CD4-positive, alpha-beta T cell (primary cell): ENCODE measurements at places on chromosomes 2 and 18.

DNA sequence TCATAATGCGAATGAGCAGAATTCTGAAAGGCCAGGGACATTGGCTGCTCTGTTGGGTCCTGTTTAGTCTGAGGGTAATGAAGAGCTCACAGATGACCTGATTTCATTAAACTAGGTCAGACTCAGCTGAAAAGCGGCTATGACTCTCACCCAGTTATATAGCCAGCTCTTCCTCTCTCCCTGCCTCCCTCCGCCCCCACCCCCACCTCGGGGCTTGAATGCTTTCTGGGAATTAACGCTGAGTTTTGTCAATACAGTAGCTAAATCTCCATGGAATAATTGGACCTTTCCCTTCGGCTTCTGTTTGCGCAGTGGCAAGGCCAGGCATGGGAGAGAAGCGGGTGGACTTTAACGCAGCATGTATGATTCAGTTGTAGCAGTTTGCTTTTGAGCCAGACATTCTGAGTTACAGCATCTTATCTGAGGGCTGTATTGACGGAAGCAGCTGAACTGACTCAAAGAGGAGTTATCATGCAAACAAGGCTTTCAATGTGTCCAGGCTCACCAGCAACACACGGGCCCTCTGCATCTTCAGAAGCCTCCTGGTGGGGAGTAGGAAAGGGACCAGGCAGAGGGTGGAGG lies 110.6 kb downstream of the MYCN start:
- no peak for DNase-seq

GRCh38 chr2:217705461-217705860 lies 297.3 kb downstream of the TNS1 start:
- no peak for DNase-seq

GRCh38 chr2:161161074-161161706 lies 962 bp downstream of the TANK start:
- no peak for DNase-seq

DNA sequence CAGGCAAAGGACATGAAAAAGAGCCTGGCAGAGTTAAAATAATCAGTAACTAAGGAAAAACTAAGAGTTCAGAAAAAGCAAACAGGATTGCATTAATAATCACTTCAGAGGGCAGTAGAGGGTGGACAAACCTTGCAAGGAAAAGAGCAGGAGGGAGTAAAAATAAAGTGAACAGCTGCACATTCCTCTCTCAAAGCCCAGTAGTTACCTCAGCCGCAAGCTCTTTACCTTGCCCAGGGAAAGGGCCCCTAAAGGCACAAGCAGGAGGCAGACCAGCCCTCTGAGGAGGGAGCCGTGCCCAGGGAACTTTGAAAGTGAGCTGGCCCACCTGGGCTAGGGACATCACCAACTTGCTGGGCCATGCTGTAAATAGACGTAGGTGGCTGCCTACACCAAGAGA lies 196.9 kb downstream of the C1D start:
- no peak for DNase-seq

- no peak for DNase-seq
Measured at GRCh38 chr2:61460163-61460562, 10.7 kb downstream of the USP34 start.

- DNase-seq, result no peak
Measured at GRCh38 chr2:69168144-69168813, 155.3 kb downstream of the ANTXR1 start.

DNA sequence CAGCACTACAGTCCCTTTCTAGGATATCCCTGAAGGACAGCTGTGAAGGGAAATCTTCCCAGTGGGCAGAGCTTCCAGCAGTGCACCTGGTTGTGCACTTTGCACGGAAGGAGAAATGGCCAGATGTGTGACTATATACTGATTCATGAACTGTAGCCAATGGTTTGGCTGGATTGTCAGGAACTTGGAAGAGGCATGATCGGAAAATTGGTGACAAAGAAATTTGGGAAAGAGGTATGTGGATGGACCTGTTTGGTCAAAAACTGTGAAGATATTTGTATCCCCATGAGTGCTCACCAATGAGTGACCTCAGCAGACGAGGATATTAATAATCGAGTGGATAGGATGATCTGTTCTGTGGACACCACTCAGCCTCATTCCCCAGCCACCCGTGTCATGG lies 582.2 kb downstream of the CPS1 start:
- DNase-seq, result no peak

- DNase-seq, result no peak
Measured at GRCh38 chr2:60515721-60516226, 37.7 kb downstream of the BCL11A start.

- DNase-seq, result no peak
Measured at GRCh38 chr2:27681841-27682240, 18.2 kb downstream of the SLC4A1AP start.

DNA sequence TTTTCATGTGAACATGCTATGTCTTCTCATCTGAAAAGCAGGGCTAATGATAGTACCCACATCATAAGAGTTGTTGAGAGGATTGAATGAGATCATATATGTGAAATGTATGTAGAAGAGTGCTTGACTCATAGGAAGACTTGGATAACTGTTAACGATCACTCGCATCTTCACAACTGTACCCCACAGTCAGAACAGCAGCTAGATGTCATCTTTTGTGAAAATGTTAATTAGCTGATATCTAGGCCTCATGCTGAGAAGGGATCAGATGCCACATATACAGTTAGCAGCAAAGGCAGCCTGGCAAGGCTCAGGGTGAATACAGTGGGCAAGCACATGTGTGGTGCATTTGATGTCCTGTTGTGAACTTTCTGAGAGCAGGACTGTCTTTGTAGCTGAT lies 24.2 kb downstream of the MAP3K20 start:
- DNase-seq, result no peak

DNA sequence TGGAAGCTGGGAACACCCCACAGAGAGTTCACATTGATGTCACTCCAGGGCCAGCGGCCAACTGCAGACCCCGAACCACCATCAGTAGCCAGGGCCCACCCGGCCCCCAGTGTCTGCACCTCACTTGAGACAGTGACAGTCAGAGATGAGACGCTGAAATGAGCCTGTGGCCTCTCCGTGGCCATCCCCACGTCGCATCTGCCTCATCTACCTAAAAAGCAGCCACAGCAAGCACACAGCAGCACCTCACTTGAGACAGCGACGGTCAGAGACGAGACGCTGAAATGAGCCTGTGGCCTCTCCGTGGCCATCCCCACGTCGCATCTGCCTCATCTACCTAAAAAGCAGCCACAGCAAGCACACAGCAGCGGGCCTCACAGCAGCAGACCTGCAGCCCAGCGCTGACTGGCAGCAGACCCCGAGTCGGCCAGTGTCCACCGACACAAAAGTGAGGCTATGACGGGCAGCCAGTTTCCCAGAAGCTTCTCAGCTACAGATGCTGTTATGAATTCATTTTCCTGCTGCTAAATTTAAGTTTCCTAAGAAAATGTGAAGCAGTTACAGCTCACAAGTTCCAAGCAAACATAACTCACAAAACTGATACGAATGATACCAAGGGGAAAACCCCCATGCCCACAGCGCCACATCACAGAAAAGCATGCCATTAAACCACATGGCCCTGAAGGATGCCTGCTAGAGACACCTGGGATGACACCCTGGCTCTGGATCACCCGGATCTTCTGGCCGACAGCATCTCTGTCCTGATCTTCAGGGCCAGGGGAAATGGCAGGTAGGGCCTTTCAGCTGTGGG lies 27.7 kb downstream of the SNORC start:
- DNase-seq, result no peak

- DNase-seq, result no peak
Measured at GRCh38 chr2:69858261-69858660, 28.8 kb downstream of the GMCL1 start.

DNA sequence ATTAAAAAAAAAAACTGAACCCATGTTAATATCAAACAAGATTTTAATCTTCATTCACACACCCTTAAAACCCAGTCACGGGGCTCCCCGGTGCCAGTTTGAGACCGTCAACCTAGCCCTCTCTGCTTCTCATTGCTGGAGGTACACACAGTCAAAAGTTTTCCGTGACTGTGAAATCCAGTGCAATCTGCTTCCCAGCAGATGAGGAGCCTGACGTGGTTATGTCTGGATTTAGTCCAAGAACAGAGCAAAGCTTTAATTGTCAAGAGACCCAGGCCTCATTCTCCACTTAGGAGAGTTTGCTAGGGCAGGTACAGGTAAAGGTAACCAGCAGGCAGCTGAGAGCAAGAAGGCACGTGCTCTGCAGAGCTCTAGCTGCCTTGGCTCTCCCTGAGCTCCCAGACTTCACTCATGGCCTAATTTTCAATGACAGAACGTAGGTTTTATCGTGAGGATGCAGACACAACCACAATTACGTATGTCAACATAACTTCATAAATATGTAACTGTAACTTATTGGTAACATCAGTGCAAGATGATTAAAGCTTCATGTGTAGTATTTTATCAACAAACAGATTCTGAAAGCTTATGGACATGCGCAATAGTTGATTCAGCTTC lies 56.3 kb downstream of the SLC16A14 start:
- no peak for DNase-seq

DNA sequence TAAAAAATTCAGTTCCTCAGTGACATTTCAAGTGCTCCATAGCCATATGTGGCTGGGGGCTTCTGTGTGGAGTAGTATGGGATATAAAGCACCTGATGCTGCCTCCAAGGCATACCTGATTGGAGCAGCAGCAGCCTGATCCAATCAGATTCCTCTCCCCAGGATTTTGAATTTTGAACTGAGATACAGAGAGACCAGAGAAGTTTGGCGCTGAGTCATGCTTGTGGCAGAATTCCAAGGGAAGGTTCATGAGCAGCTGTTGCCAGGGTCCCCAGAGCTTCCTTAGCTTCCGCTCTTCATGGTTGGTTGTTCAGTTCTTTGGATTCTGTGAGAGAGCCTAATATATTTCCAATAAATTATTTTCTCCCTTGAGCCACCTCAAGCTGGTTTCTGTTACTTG lies 29.0 kb upstream of the CFAP36 start:
- DNase-seq, result no peak

GRCh38 chr2:32865399-32866068 lies 81.2 kb upstream of the LTBP1 start:
- DNase-seq, result no peak

- DNase-seq, result no peak
Measured at GRCh38 chr2:221308507-221309066, 263.5 kb downstream of the EPHA4 start.

GRCh38 chr18:59484131-59484530 lies 125.1 kb upstream of the LMAN1 start:
- DNase-seq, result no peak
